ENCODE measurements at places on chromosomes 1 and 21.

DNA sequence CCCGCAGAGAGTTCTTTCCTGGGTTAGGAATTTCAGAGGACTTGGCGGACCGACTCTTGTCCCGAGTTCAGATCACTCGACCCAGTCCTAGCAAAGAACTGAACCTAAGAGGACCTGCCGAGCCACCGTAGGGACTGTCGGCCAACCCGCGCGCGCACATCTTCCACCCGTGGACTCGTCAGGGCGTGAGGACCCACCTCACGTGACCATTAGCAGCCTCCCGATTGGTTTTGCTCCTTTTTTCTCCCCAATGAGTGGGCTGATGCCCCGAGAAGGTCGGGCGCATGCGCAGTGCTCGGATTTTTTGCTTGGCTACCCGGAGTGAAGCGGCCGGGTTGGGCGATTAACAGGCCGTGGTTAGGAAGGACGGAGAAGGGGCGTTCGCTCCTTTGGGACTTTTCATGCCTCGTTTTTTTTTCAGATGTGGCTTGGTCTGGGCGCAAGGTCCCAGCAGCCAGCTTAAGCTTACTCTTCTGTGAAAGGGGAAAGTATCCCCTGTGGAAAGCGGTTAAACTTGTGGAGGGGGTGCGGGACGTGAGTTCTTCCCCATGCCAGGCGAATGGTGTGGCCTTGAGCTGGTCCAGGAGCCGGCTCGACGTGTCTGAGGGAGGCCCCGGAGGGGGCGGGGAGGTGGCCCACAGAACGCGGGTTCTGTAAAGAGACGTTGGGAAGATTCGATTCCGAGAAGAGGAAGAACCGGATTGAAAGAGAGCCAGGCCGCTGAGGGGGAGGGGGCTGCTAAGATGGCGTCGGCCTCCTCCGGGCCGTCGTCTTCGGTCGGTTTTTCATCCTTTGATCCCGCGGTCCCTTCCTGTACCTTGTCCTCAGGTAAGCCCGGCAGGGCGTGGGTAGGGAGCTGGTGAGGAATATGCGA, at the start of gene PIP5K1A:
Gene PIP5K1A, plus strand, starts transcription at position 299 of the 874 bp plus-strand sequence. Its CDS starts 445 bp downstream, at position 744.
- DNase-seq: peak; percentile 100

DNA sequence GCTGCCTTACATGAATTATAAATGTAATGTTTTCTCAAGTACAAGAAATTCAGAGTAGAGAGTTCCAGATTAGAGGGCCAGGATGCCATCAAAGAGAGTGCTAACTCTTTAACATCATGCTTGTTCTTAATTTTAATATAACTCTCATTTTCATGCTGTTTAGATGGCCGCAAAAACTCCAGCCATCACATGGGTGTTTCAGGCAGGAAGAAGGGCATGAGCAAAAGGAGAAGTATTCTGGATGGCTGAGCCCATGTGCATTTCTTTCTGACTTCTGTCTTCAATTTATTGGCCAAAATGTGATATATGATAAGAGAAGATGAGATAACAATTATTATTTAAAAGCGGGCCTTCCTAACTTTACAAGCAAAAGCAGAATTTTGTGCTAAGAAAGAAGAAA, 1328.6 kb downstream of the MRPL39 start:
- no peak for DNase-seq

GRCh38 chr1:14682941-14683621, 84.6 kb downstream of the KAZN start:
- no peak for DNase-seq

- no peak for DNase-seq
Observed at GRCh38 chr1:162091681-162092524, 22.4 kb downstream of the NOS1AP start.

DNA sequence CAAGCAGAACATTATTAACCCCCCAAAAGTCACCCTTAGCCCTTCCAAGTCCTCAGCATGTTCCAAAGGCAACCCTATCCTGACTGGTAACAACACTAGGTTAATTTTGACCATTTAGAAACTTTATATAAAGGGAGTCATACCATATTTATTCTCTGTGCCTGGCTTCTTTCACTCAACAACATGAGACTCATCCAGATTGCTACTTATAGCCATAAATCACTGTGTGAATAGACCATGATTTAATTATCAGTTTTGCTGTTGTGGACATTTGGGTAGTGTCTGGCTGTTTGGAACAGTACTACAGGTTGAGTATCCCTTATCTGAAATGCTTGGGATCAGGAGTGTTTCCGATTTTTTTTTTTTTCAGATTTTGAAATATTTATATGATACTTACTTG, 252.1 kb downstream of the DISC1 start:
- DNase-seq: no peak

DNA sequence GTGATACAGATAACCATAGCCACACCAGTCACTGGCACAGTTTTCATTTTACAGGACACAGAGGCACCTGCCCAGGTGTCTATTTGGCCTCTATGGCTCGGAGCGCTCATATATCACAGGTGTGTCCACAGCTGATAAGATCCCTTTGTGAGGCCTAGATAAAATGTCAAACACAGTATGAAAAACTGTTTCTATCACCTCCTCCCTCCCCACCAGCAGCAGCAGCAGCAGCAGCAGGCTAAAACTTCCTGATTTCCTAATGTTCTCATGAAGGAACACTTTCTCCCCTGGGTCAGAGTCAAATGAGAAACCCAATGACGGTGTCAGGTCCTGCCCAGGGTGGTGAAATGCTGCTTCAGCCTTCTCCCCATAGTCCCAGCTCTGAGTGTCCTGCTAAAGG, 24.4 kb downstream of the ELAPOR1 start:
- no peak for DNase-seq
